Activated naive CD8-positive, alpha-beta T cell treated with anti-CD3 and anti-CD28 coated beads for 36 hours (primary cell): ENCODE measurements at places on chromosomes 3 and 15. TPM values are rescaled to one million over a fixed set of nuclear protein-coding genes. Genes with fewer than 3 reads are reported as not detected.

LRRC31 gene
- not detected for total RNA-seq

DCP1A gene
- total RNA-seq = 33.1 TPM

FAM174B gene
- 6.4 TPM for total RNA-seq

RPUSD3 gene
- total RNA-seq = 69.2 TPM

MCF2L2 gene
- 1.9 TPM for total RNA-seq

FANCD2OS gene
- total RNA-seq = not detected
